ENCODE measurements at places on chromosomes 11 and 22.
A peak's percentile ranks its signal among the peaks of the same experiment; 100 is the strongest.

- no peak for DNase-seq
Measured at GRCh38 chr22:43438666-43439347, 27.0 kb downstream of the MPPED1 start.

- DNase-seq, result no peak
Measured at GRCh38 chr11:9660886-9661285, 3.0 kb upstream of the SWAP70 start.

DNA sequence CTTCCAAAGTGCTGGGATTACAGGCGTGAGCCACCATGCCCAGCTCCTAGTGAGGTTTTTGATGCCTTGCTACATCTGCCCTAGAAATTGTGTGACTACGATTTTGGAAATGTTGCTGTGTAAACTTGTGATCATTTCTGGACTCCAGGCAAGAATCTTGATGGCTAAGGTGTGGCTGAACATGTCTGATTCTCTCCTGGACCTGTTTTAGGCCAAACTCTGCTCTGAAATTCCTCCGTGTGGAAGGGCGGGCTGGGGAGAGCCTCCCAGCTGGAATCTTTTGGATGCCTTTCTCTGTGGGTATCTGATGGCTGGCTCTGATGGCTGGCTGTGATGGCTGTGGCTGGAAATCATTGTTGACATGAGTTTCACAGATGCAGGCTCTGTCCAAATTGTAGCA is 8.2 kb downstream of the PNPLA3 start:
- DNase-seq, result no peak

- no peak for DNase-seq
Measured at GRCh38 chr22:42173183-42173926, 42.7 kb upstream of the CYP2D6 start.

- no peak for DNase-seq
Measured at GRCh38 chr11:30488304-30488998, 97.7 kb downstream of the MPPED2 start.

GRCh38 chr11:81658722-81659121 is 1074.9 kb downstream of the FAM181B start:
- DNase-seq, result no peak

- DNase-seq, result no peak
Measured at GRCh38 chr11:14158393-14158792, 195.9 kb downstream of the SPON1 start.

GRCh38 chr11:46134540-46134939 is 13.3 kb upstream of the PHF21A start:
- DNase-seq, result no peak

- no peak for DNase-seq
Measured at GRCh38 chr11:2737226-2737590, 37.4 kb upstream of the KCNQ1OT1 start.

GRCh38 chr22:38843201-38843656 is 599 bp downstream of the NPTXR start:
- peak; percentile 69 for DNase-seq

DNA sequence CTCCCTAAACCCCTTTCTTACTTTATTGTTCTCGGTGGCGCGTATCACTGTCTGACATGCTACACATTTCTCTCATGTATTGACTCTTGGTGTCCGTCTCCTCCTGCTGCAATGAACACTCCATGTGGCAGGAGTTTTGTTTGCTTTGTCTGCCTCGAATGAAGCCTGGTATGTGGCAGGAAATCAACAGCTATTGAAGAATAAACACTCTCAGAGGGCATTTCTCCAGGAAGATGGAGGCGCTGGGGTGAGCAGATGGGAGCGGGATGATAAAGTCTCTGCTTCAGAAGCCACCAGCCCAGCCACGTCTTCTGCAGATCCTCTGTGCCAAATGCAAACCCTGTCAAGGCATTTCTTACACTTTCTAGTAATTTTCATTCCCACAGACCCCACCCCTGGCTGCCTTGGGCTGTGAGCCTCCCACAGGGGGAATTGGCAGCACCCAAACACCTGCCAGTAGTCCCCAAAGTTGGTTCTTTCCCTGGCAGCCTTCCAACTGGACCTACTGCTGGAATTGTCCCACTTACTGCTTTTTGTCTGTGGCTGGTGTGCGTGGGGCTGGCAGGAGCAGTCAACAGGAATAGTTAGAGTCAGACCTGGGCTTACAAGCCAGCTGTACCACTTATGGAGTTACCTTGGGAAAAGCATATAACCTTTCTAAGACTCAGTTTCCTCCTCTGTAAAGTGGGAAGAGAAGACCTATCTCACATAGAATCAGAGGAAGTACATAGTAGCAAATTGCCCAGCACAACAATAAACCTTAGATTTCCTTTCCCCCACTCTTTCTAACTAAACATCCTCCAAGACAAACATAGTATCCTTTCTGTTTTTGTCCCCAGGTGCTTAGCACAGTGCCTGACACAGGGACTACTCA is 13.3 kb upstream of the IL10RA start:
- DNase-seq, result peak; percentile 63

DNA sequence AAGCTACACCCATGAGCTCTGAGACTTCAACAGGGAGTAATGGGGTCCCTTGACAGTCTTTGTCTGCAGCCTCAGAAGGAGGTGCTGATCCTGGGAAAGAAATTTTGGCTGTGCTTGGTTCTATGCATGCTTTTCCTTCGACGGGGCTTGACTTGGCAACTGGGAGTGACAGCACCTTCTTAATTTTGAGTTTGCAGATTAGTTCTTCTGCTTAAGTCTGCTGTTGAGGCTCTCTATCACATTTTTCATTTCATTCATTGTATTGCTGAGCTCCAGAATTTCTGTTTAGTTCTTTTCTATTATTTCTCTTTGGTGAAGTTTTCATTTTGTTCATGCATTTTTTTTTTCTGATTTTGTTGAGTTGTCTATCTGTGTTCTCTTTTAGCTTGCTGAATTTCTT is 125.6 kb downstream of the SNX19 start:
- no peak for DNase-seq

All from NCI-H446 treated with DMSO at 0.1 percent for 48 hours (cell line).